ENCODE measurements at places on chromosomes 2 and 18.

DNA sequence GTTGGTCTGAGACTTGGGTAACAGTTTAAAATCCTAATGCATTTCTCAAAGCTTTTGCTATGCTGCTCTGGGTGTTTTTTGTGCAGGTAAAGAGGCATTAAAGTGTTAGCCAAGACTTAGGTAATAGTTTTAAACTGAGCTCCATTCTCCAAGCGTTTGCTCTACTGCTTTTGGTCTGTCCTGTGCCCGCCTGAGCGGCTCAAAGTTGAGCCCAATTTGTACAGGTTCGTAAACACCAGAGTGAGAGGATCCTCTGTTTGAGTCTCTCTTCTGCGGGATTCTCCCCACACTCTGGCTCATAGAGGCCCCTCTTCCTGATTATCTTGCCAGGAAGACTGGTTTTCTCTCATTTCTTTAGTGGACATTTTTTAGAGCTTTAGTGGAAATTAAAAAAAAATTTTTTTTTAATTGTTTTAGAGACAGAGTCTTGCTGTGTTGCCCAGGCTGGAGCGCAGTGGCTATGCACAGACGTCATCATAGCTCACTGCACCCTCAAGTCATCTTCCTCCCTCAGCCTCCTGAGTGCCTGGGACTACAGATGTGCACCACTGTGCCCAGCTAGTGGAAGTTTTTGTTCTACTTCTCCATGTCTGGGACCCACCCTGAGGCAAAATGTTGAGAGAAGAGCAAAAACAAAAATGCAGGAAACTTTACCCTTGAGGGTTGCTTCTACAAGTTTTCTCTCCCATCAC, 16.6 kb downstream of the CCDC138 start:
- no peak for DNase-seq

DNA sequence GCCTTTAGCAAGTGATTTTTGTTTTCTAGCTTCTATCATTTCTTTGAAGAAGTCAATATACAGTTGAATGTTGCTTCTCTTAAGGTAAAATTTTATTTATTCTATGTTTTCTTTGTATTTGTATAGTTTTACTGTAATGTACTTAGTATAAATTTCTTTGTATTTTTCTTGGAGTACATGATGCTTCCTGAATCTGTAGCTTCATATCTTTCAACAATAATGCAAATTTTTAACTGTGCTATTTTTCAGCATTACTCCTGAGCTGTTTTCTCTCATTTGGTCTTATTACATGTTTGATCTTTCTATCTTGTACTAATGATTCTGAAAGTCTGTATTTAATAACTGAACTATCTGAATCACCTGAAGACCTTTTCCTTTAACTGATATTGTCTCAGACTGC, 253.9 kb upstream of the NXPH2 start:
- DNase-seq = no peak

- DNase-seq = no peak
These were observed 90.0 kb downstream of the SEPTIN10 start for GRCh38 chr2:109523536-109524361.

DNA sequence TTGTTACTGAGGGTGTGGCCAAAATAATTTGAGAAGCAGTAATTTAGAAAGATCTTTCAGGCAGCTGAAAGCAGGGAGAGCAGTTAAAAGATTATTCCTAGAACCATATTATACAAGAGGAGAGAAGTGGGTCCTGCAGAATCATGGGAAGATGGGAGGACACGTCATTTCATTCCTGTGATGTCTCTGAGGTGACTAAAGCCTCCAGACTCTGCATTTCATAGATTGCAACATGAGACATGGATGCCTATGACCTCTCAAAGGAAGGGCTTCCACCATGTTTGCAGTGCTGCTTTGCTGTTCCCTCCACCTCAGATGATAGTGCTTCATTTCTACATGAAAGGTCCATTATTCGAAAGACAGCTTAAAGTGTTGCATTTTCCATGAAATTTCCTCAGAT, 788.4 kb downstream of the TSN start:
- DNase-seq = no peak

DNA sequence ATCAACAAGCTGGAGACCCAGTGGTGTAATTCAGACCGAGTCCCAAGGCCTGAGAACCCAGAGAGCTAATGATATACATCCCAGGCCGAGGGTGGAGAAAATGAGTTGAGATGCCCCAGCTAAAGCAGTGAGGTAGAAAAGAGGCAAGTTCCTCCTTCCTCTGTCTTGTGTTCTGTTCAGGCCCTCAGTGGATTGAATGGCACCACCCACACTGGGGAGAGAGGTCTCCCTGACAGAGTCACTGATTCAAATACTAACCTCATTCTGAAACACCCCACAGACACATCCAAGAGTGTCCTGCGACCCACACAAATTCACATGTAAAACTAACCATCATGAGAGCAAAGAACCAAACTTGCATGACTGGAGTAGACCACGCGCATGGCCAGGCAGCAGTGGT, 215.3 kb downstream of the ANAPC1 start:
- DNase-seq = no peak

DNA sequence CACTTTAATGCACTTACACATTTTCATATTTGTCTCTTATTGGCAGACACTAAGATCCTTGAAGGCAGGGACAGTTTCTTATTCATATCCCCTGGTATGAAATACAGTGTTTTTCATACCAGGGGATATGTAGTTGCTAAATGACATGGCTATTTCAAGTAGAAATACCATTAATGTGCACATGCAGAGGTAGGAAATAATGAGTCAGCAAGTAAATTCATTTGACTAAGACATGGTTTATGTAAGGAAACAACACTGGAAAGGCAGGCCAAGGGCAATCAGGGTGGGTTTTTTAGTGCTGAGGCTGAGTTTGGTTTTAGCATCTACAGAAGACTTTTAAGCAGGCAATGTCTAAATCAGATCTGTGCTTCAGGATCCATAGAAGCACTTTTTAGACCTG, 155.9 kb downstream of the WDPCP start:
- DNase-seq = no peak

DNA sequence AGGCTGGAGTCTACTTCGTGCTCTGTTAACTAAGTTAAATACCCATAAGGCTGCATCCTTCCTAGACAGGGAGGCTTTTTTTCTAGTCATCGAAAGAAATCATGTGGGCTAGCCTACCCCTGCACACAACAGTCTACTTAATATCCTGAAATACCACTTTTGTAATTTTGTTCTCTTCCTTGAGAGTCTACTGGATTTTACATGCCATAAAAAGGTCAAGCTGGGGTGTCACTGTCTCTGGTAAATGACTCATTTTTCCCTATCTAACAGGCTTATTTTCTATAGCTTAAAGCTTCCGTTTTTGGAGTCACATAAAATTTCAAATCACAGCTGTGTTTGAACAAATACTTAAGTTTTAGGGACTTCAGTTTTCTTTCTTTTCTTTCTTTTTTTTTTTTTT, 10.7 kb upstream of the STAM2 start:
- DNase-seq = no peak

GRCh38 chr2:186570604-186571003, 19.3 kb upstream of the ITGAV start:
- DNase-seq = peak; percentile 88

- DNase-seq = no peak
These were observed 601.1 kb downstream of the ARHGAP15 start for GRCh38 chr2:143730155-143730952.

DNA sequence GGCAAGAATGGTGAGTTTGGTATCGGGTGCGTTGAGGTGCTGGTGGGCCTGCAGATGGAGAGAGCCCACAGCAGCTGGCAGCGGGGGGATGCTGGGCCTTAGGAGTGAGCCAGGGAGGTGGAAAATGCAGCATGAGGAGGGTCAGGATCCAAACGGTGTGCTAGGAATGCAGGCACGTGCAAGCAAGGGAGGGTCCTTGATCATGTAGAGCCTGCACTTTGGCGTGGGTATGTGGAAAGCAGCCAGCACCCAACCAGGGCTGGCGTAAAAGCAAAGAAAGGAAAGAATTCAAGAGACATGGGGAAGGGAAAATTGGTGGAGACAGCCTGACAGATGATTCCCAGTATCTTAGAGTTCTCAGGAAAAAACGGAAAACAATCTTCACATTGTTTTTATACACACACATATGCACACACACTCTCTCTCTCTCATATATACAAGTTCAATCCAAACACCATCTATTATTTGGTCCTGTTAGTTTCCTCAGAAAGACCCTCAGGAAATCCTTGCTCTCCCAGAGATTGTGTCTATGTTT, 46.3 kb downstream of the LTBP1 start:
- no peak for DNase-seq

GRCh38 chr2:210167227-210167626, 4.0 kb downstream of the KANSL1L start:
- peak; percentile 40 for DNase-seq

DNA sequence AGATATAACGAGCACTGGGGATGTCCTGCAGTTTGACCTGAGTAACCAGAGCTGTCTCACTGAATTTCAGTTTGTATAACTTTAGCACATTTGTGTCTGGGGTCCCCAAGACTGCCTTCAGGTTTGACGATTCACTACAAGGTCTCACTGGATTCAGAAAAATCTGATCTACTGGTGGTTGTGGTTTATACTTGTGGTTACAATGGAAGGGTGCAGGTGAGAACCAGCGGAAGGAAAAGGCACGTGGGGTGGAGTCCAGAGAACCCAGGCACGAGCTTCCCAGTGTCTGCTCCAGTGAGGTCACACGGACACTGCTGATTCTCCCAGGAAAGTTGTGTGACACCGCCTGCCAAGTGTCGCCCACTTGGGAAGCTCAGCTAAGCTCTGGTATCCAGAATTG, 126.0 kb downstream of the ZNF236 start:
- DNase-seq = no peak

GRCh38 chr18:35085450-35086380, 44.5 kb downstream of the MAPRE2 start:
- DNase-seq = peak; percentile 52

DNA sequence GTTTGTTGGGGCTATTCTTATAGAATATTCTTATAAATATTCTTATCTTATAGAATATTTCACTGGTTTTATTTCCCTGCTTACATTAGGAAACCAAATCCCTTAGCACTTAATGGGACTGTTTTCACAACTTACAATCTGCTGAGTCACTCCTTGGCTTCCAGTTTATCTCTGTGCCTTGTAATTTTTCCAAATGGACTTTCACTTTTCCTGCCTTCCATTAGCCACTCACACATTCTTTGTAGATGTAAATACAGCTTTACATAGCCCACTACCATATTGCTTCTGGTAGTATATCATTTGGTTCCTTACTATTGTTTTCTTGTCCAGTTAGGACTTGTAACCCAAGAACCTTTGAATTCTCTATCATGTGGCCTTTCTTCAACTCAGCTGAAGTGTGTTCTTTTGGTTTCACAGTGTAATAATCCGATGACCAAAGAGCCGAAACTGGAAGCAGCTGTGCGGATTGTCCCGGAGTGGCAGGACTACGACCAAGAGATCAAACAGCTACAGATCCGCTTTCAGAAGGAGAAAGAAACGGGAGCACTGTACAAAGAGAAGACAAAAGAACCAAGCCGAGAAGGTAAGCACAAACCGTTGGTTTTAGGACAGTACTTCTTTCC, 96.1 kb downstream of the UGGT1 start:
- peak; percentile 11 for DNase-seq

- peak; percentile 13 for DNase-seq
These were observed 52.6 kb upstream of the TMEM163 start for GRCh38 chr2:134771313-134771801.

GRCh38 chr2:217928324-217929181, 74.2 kb downstream of the TNS1 start:
- no peak for DNase-seq

DNA sequence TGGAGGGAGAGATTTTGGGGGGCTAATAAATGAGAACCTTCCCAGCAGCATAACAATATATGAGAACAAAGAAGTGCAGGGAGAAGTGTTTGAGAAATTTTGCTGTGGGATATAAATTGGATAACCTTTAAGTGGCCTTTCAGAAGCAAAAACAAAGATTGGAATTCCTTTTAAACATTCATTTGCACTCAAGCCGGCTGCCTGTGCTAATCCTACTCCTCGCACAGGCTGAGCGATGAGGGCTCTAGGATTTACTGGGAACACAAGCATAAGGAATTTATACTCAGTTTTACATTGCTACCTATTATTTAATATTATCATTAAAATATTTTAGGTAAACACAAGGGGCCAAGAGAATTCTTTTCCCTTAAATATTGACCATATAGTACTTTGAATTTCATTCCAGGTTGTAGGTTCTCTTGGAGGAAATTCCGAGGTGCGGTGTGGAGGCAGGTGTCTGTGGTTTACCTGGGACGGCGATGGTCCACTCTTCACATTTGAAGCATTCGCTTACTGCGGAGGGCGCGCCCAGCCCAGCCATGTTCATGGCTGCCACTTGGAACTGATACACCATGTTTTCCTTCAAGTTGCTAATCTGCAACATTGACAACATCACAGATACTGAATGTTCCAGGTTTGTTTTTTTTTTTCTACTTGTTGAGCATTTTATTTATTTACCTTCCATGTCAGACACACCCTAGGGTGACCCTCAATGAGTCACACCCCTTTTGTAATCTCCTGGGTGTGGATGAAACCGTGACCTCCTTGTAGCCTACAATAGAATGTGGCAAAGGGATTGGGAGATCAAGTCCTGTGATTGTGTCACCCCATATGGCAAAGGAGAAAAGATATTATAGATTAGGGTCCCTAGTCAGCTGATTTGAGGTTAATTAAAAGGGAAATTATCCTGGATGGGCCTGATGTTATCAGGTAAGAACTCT, 100.1 kb downstream of the MYOM1 start:
- no peak for DNase-seq

DNA sequence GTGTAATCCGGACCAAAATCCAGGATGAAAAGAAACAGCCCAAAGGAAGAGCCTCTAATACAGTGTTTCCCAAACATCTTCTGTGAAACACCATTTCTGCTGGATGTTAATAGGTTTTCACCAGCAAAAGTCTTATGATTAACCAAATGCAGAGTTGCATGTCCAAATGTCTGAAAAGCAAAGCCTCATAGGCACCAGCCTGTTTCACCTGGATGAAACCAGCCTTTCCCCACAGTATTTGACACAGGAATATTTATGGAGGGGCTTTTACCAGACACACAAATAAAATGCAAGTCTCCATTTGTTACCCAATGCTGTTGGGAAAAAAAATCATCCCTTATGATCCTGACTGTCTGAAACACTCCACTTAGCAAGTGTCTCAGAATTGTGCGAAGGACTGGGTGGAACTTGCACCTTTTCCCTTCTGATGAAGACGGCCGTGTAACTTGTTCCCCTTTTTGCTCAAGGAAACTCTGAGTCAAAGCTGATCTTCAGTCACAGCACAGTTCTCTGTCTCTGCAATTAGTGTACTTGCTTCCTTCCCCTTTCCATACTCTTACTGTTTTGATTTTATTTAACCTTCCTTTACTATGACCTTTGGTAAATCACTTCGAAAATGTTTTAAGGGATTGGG, 70.3 kb upstream of the IL1R2 start:
- DNase-seq = no peak
